ENCODE measurements at places on chromosomes 1 and 21. TPM values are rescaled to one million over a fixed set of nuclear protein-coding genes. Genes with fewer than 3 reads are reported as not detected.

Gene NGF
- total RNA-seq = 0.25 TPM

Gene PDZK1
- 8.1 TPM for total RNA-seq

Gene AZIN2
- total RNA-seq = 1.2 TPM

Gene CYP4A11
- total RNA-seq = 0.26 TPM

Gene OVAAL
- total RNA-seq = not detected

Gene MSH4
- 0.14 TPM for total RNA-seq

Gene FCRLB
- 0.40 TPM for total RNA-seq

Gene TRNP1
- 22.6 TPM for total RNA-seq

- DNase-seq = no peak
Measured at GRCh38 chr1:29810121-29811120, 574.1 kb downstream of the PTPRU start.

DNA sequence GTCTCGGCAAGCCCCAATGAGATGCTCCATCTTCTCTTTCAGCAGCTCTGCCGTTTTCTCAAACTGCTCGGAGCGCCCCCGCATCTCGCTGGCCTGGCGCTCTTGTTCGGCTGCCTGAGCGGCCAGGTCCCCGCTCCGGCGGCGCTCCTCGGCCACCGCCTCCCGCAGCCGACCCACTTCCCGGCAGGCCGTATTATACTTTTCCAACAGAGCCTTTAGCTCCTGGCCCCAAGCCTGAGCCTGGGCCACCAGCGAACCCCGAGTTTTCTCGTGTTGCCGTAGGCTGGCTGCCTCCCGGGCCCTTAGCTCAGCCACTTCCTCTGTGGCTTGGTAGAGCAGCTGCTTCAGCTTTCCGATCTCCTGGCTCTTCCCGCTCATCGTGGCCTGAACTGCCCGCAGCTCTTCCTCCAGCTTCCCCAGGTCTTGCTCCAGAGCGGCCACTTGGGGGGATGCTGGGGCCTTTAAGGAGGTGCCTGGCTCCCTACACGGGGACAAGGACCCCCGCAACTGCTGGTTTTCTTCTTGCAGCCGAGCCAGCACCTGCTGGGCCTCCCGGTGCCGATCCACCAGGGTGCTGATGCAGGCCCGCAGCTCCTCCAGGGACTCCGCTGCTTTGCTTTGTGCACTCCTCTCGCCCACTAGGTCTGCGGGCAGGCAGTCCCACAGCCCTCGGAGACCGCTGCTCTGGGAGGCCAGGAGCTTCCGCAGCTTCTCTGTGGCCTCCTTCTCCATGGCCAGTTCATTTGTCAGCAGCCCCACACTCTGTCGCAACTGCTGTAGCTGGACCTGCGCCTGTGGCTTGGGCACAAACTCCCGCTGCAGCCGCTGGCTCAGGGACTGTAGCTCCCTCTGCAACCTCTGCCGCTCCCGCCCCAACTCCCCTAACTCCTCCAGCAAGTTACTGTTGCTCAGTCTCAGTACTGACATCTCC, 13.4 kb upstream of the PIAS3 start:
- no peak for DNase-seq

DNA sequence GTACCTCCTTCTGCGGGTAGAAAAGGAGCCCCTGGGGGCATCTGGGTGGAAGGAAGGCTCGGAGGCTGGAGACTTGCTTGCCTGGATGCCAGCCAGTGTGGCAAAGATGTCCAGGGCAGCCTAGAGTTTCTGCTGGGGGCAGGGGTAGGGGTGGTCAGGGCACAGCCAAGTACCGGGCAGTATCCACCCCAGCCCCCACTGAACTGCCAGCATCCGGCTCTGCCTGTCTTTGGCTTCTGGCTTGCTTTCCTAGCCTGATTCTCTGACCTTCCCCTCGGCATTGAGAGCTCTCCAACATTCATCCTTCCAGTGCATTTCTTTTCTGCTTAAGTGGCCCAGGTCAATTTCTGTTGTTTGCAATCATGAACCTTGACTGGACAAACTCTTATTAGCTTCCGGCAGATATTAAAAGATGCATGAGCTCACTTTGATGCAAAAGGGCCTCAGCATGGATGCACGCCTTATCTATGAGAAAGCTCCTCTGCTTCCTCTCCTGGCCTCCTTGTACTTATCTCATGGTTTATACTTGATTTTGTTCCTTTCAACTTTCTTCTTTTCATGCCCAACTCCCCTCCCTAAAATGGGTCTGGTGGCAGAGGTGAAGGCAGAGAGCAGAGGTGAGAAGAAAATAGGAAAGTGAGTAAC, 116.9 kb downstream of the HLCS start:
- DNase-seq = no peak

DNA sequence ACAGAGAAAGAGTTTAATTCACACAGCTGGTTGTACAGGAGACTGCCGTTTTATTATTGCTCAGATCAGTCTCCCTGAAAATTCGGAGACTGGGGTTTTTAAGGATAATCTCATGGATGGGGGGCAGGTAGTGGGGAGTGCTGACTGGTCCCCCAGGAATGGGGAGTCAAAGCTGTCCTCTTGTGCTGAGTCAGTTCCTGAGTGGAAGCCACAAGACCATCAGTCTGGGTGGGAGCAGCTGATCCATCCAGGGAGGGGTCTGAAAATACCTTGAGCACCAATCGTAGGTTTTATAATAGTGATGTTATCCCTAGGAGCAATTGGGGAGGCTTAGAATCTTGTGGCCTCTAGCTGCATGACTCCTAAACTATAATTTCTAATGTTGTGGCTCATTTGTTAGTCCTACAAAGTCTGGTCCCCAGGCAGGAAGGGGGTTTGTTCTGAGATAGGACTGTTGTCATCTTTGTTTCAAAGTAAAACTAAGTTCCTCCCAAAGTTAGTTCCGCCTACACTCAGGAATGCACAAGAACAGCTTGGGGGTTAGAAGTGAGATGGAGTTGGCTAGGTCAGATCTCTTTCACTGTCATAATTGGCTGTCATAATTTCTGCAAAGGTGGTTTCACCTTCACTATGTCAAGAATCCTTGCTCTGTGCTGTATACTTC, 50.3 kb downstream of the TRAF5 start:
- no peak for DNase-seq

DNA sequence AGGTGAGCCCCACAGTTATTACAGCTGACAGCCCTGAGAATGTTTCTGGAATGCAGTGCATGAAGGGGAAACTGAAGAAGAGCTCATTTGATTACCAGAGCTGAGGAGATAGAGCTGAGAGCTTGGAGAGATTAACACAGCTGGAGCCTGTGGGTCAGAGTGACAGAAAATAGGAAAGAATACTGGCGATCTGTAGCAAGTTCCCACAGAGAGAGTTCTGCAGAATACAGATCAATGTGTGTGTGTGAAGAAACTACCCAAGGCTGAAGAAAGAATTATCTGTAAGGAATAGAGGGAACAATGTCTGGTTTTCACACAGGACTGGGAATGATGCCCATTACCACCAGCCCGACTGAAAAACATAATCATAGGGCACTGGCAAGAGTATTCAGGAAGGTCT, 103.6 kb upstream of the SNX7 start:
- DNase-seq = no peak

DNA sequence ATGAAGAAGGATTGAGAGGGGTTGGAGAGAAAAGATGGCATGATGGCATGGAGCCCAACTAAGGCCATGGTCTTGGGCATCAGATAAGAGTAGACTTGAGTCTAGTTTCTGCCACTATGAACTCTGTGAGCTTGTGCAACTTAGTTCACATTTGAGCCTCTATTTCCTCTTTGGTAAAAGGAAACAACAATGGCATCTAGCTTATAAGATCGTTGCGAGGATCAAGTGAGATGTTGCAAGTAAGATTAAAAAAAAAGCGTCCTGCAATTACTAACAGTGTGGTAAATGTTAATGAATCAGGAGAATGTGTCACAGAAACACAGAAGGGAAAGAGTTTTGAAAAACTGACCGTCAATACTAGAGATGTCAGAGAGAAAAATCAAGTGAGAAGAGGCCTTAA, 202.9 kb upstream of the FGGY start:
- no peak for DNase-seq

DNA sequence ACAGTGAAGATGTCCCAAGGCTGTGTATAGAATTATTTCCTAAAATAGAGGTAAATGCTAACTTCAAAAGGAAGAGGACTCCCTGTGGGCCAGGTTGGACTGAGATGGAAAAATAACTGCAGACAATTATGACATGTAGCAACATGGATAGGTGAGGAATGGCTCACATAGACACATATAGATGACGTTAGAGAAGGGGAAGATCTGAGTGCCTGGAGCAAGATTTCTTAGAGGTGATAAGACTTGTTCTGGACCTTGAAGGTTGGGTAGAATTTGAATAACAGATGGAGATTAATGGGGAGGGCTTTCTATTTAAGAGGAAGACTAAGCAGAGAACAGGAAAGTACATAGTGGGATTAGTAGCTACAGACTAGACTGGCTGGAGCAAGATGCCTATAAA, 76.9 kb downstream of the C1orf21 start:
- no peak for DNase-seq

GRCh38 chr1:29177022-29177705, 4.5 kb downstream of the SRSF4 start:
- DNase-seq = peak; percentile 31

GRCh38 chr21:42248783-42249597, 30.1 kb downstream of the ABCG1 start:
- peak; percentile 3 for DNase-seq

DNA sequence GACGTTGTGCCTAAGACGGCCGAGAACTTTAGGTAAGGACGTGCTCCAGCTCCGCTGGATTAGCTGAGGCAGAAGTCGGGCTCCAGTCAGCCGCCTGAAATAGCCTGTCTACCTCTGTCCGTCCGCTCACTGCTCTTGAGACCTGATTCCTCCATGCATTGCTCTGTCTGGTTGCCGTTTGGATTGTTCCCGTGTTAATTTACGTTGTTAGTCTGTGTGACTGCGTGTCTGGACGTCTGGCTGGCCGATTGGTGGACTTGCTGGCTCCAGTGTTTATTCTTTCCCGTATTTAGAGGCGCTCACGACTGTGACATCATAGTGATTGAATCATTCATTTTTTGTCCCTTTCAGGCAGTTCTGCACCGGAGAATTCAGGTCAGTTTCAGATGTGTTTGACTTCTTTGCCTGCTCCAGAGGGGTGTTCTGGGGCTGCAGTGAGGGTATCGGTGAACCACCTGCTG, 684 bp downstream of the PPIH start:
- DNase-seq = no peak

DNA sequence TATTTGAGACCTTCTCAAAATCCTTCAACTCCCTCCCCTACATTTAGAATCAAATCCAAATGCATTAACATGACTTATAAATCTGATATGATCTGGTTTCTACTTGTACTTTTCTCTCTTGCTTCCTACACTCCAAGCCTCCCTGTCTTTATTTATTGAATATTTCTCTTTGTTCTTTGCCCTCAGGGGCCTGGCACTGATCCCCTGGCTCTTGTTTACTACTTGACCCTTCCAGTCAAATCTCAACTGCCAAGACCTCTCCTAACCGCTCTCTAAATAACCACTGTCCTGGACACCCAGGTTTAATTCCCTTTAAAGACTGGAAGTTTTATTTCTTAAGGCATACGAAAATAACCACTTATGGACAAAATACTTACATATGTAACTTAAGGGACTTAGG, 248.9 kb downstream of the CHRM3 start:
- no peak for DNase-seq

DNA sequence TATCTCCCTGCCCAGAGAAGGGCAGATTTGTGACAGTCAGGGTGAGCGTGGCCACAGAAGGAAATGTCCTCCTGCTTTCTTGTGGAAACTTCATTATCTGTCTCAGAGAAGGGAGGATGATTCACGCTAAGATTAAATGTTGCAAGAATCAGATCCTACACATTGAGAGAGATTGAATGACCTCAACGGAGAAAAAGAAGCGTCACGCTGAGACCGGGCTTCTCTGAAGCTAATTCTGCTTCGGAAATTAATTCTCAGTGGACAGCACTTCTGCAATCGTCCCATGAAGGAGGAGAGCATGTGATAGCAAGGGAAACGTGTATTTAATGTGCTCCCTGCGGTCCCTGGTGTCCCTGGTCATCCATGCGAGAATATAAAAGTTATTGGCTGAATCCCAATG, 19.8 kb upstream of the C1orf21 start:
- DNase-seq = no peak

DNA sequence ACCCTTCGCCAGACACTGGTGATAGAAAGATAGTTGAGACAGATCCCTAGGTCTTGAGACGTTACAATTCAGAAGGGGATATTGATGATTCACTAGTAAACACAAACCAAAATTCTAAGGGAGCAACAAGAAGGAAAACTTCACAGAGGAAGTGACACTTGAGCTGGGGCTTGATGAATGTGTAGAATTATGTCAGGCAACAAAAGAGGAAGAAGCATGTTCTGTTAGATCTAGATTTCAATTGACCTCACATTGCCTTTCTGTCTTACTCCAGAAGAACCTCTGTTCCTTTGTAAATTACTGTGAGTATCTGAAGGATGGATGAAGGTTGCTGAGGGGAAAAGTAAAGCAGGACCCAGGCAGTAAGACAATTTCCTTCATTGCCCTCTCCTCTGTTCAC, 328.2 kb downstream of the KCTD3 start:
- no peak for DNase-seq

DNA sequence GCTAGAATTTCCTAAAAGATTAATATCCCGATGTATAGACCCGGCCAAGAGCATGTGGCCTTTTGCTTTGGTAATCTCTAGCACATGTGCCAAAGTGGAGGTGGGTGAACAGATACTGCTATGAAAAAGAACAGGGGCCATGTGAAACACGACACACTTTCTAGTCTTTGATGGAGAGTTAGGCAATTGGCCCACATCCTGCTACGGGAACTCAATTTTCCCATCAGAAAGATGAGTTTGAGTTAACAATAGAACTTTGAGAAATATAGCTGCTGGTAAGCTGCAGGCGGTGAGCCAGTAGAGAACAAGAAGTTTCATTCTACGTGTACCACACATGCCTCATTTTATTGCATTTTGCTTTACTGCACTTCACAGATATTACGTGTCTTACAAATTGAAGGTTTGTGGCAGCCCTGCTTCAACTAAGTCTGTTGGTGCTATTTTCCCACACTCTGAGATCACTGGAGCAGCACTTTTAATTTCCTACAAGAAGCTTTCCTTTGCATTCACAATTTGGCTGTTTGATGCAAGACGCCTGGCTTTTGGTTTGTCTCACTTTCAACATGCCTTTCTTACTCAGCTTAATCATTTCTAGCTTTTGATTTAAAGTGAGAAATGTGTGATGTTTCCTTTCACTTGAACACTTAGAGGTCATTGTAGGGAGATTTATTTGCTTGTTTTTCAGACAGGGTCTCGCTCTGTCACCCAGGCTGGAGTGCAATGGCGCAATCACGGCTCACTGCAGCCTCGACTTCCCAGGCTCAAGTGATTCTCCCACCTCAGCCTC, 46.3 kb downstream of the HTR6 start:
- DNase-seq = no peak

GRCh38 chr1:148362626-148363438, 120.3 kb downstream of the PPIAL4G start:
- no peak for DNase-seq

GRCh38 chr1:224304767-224305166, 25.2 kb downstream of the NVL start:
- no peak for DNase-seq

- no peak for DNase-seq
Measured at GRCh38 chr1:109671067-109671466, 3.2 kb downstream of the GSTM2 start.

- no peak for DNase-seq
Measured at GRCh38 chr1:113072141-113072756, 749 bp upstream of the LRIG2 start.

Data from pancreas (tissue), 10 donors.